Activated T-cell treated with anti-CD3 and anti-CD28 coated beads for 48 hours (primary cell): ENCODE measurements at places on chromosomes 2 and 18.

DNA sequence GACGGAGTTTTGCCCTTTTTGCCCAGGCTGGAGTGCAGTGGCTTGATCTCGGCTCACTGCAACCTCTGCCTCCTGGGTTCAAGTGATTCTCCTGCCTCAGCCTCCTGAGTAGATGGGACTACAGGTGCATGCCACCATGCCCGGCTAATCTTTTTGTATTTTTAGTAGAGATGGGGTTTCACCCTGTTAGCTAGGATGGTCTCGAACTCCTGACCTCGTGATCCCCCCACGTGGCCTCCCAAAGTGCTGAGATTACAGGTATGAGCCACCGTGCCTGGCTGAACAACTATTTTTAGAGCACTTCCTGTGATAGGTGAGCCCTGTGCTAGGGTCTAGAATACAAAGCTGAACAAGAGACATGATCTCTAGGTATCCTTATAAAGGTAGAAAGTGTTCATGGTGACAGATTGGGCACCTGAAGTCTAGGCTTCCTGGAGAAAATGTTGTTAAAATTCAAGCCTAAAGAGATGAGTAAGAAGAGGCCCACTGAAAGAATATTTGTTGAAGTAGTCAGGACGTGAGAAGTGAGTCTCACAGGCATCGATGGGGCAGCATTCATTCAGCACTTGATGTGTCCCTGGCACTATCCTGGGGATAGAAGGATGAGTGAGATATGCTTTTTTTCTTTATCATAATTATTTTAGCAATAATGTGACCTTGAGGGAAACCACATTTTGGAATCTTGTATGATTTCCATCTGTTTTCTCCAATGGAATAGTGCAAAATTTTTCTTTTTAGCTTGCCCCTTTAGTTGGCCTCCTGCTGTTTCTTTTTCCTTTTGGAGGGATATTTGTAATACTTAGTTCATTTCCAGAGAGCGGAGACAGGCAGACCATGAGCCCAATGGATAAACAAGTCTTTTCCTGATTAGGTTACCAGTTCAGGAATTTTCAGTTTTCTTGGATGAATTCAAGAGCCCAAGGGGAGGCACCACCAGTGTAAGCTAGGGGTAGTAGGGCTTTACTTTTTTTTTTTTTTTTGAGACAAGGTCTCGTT, 5.1 kb downstream of the ZNF236 start:
- no peak for DNase-seq

DNA sequence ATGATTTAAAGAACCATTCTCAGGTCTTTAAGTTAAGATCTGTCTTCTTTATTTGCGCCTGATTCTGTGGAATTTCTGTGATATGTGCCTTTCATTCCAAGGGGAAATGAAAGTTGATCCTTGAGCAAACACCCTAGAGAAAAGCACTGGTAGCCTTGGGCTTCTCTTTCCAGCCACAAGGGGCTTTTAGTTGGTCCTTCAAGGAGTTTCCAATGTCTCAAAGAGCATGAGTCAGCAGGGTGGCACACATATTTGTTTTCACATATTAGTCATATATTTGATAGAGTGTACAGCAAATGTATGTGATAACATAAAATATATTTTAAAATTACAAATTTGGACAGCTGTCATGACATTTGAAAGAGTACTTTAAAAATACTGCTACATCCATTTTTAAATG, 339.5 kb downstream of the TXNL1 start:
- no peak for DNase-seq

DNA sequence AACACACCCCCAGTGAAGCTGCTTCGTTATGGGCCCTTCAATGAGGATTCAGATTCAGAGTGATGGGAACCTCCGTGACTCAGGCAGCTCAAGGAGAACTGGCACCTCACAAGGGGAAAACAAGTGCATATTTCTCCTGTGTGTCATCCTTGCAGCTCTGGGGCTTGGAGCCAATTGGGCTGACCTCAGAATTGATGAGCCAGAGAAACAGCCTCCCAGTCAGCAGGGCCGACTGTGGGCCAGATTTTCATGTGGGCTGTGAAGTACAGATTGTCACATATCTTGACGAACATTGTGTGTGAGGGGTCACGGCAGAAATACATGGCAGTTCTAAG, 189.6 kb upstream of the SP5 start:
- no peak for DNase-seq

GRCh38 chr2:219706823-219707281, 79.4 kb downstream of the SLC4A3 start:
- no peak for DNase-seq

GRCh38 chr2:167157523-167157922, 269.2 kb downstream of the XIRP2 start:
- DNase-seq, result no peak

- DNase-seq, result no peak
Observed at GRCh38 chr2:219918254-219918653, 290.8 kb downstream of the SLC4A3 start.

- no peak for DNase-seq
Observed at GRCh38 chr2:38032946-38033345, 43.0 kb downstream of the CYP1B1 start.

- no peak for DNase-seq
Observed at GRCh38 chr2:8595811-8596600, 85.8 kb upstream of the ID2 start.

DNA sequence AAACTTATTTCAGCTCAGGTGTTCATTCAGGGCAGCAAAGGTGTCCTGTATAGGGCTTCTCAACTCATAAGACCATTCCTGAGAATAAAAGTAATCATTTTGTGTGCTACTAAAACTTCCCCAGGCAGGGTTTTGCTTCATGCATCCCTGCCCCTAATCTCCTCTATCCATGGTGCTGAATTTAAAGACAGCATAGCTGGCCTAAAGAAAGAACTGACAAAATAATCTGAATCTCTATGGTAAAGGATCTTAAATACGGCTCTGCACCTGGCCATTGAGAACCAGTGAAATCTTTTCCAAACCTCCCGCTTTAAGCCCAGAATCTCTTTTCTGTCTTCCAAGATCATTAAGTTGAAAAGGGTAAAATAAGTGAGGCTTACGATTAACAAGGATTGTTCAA, 292.1 kb upstream of the KLHL29 start:
- DNase-seq, result no peak
